ENCODE measurements at places on chromosomes 6 and 20.

- no peak for DNase-seq
Observed at GRCh38 chr6:39173270-39173669, 56.0 kb downstream of the KCNK5 start.

- DNase-seq, result peak; percentile 70
Observed at GRCh38 chr6:34575326-34575725, 19.2 kb upstream of the SPDEF start.

DNA sequence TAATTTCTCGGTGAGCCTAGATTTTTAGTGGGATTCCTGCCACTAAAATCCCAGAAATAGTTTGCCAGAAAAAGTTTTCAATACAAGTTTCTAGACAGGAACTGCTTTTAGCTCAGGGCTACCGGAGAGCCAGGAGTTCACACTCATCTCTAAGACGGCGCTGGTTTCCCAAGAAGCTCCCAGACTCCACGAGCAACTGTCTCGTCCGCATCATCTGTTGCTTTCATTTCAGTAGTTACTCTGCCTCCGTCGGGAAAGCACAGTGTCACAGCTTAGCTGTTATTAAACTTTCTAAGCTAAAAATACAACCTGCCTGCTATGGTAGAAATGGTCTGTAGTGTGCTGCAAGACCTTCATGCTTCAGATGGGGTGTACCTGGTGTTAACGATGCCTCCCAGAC lies 197.3 kb upstream of the SNX9 start:
- no peak for DNase-seq

- peak; percentile 92 for DNase-seq
Observed at GRCh38 chr6:100913400-100914276, 32.5 kb upstream of the ASCC3 start.

DNA sequence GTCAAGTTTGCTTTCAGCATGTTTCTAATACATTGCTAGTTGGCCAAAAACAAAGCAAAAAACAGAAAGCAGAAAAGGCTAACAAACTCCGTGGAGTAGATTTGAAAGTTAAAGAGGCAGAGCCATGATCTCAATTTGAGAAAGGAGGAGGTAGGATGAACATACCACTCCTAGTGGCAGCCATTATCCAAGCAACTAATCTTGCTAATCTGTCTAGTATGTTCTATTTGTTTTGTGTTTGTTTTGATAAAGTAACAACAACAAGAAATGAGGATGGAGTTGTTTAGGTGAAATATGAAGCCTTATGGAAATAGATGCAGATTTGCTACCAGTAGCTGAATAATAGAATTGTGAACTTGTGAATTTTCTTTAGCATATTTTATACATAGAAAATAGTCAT lies 295.5 kb upstream of the PRDM1 start:
- no peak for DNase-seq

- no peak for DNase-seq
Observed at GRCh38 chr6:152828431-152828830, 77.8 kb downstream of the VIP start.

GRCh38 chr20:38999965-39000910 lies 38.1 kb downstream of the DHX35 start:
- no peak for DNase-seq

DNA sequence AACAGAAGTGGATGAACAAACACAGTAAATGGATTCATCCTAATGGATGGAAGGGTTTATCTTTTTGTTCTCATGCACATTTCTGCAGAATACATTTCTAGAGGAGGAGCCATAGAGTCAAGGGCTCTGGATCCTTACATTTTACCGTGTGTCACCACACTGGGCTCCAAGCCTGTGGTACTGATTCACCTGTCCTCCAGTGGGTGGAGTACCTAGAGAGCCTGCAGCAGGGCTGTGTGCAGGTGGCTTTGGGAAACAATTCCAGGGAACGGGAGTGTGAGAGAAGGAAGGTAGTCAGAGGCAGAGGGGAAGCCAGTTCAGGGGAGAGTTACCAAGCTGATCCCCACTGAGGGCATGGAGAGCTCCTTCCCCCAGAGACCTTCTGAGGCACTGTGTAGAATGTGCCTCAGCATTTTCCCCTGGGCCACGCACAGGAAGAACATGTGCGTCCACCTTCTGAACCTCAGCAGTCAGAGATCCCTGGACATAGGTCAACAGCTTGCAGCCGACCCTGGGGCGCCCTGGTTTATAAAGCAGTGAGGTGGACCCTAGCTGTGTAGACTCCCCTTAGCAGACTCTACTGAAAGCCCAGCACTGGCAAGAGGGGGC lies 85.3 kb upstream of the SLC22A23 start:
- no peak for DNase-seq

DNA sequence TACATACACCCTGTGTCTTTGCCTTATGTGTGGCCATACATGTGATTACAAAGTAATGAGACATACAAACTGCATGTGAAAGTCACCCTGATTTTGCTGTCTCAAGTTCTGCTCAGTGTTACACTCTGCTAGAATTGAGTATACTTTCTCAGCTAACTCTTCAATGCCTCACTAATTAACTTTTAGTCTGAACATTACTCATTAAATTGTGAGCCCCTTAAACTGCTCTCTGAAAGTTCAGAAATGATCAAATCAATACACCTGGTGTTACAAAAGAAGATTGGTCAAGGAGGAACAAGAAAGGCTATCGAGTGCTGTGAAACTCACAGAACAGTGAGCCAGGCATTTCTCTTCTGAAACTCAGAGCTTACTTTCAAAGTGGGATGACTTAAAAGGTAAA lies 71.3 kb downstream of the MKKS start:
- no peak for DNase-seq

- DNase-seq, result peak; percentile 76
Observed at GRCh38 chr6:10425975-10426780, 11.3 kb upstream of the TFAP2A start.

DNA sequence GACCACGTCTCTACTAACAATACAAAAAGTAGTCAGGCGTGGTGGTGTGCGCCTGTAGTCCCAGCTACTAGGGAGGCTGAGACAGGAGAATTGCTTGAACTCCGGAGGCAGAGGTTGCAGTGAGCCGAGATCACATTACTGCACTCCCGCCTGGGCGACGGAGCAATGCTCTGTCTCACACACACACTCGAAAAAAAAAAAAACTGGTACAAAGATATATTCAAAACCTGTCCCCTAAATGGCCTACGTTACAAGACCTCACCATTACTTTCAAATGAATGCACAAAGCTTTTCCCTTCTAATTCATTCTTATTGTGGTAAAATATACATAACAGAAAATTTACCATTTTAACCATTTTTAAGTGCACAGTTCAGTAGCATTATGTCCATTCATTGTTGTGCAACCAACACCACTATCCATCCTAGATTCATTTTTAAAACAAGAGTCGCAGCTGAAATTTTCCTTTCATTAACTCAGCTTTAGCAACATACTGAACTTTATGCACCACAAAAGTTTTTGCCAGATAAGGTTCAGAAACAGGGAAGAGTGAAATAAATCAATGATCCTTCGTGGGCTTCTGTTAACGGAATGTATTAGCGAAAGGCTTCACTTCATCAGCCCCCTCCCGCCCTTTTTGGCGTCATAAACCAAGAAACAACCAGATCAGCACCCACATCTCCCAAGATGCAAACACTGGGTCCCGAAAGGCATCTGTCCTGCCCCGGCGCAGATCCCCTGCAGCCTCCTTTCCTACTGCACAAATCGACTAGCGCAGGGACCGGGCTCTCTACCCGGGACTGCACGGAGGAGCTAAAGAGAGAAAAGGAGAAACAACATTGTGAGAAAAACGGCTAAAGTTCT lies 825 bp upstream of the FAM135A start:
- DNase-seq, result no peak

All from endodermal cell (in vitro differentiated cells).